ENCODE measurements at places on chromosomes 3 and 15.

- peak; percentile 92 for DNase-seq
These were observed 36.3 kb downstream of the LRTM1 start for GRCh38 chr3:54891540-54891897.

DNA sequence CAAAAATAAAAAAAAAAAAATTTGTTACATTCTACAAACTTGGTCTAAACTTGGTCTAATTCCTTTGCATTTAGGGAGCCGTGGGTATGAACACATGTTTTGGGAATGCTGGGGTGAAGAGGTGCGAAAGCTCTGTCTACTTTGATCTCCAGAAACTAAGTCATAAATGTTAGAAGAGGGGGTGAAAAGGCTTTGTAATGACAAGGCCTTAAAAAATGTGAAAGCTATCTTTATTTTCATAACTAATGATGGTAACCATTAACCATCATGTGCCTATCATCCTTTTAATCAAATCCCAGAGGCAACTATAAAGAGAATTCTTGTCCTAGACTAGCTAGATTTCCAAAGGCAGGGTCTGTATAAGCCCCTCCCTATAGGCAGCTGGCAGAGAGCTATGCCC lies 60.9 kb downstream of the PRICKLE2 start:
- DNase-seq, result no peak

GRCh38 chr3:190169243-190169642 lies 48.5 kb upstream of the P3H2 start:
- DNase-seq, result no peak

DNA sequence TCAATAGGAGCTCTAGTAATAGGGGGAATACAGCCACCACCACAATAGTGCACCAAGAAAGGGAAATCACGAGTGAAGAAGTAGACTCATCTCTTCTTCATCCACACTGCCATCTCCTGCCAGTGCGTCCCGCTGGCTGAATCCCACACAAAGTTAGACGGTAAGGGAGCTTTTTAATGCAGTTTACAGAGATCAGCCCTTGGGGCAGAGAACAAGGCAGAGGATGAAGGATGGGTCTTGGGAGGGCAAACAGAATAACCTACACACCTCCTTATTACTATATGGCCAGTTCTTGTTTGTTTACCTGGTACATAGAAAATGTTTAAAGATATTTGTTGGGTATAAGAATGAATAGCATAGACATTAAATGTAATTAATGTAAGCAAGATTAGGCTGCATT lies 11.0 kb upstream of the DPH6 start:
- no peak for DNase-seq

GRCh38 chr15:99845009-99845408 lies 111.8 kb upstream of the LYSMD4 start:
- no peak for DNase-seq

GRCh38 chr15:24696842-24697241 lies 21.3 kb downstream of the NPAP1 start:
- no peak for DNase-seq

DNA sequence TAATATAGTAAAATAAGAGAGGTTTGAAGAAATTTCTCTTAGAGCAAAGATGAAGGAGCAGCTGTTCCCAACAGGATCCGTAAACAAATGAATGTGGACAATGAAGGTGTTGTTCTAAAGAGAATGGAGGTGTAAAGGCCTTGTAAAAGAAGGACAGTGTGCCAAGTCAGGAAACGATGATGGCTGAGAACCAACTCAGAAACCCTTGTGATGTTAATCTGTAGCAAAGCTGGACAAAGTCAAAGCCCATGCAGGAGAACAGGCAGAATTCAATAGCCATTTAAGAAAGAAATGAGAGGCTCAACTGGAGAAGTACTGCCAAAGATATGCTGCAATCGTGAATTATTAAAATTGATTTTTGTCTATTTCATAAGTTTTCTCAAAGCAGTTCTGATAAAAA lies 192.2 kb downstream of the MBNL1 start:
- DNase-seq, result no peak

DNA sequence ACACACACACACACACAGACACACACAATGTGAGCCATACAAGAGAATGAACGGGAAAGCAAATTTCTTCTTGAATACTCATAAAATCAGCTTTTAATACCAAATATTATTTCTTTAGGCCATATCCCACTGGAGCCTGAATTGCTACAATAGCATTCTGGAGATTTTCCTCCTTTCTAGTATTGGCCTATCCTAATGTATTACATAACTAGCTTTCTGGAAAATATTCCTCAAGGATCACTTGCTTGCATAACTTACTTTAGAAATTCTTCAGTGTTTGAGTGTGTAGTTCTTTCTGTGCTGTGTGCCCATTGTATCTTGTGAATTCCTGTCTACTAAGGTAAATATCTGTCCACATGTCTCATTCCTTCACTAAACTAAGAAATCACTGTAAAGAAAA lies 351.0 kb upstream of the MCTP2 start:
- no peak for DNase-seq

GRCh38 chr3:36729204-36730056 lies 34.9 kb downstream of the DCLK3 start:
- peak; percentile 49 for DNase-seq

- no peak for DNase-seq
These were observed 20.3 kb upstream of the NECTIN3 start for GRCh38 chr3:111051354-111051753.

GRCh38 chr3:138862531-138862923 lies 27.8 kb upstream of the PIK3CB start:
- DNase-seq, result no peak

GRCh38 chr3:40055956-40056355 lies 246.5 kb downstream of the MYRIP start:
- no peak for DNase-seq

GRCh38 chr3:24389108-24390090 lies 105.3 kb downstream of the THRB start:
- no peak for DNase-seq

- DNase-seq, result no peak
These were observed 12.6 kb upstream of the PDIA5 start for GRCh38 chr3:123054109-123054778.

- peak; percentile 30 for DNase-seq
These were observed 365.6 kb downstream of the PTPRG start for GRCh38 chr3:61926923-61927322.

- no peak for DNase-seq
These were observed 143.5 kb upstream of the SOX2 start for GRCh38 chr3:181568248-181568647.

DNA sequence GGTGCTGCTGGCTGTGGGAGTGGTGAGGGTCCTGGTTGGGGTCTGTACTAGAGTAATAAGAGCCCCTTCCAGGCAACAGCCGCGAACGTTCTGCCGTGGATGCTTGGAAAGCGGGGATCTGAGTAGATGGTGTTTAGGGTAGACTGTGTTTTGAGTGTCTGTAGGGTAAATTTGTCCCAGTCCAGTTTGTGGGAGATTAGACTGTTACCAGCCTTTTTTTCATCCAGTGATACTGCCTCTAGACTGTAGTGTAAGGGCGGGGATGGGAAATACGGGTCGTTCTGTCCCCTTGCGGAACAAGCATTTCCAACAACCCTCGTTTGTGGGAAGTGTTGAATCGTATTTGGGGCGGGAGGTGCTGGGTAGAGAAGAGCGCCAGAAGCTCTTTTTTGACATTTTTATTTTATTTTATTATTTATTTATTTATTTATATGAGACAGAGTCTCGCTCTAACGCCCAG lies 424 bp downstream of the HAUS2 start:
- peak; percentile 34 for DNase-seq

DNA sequence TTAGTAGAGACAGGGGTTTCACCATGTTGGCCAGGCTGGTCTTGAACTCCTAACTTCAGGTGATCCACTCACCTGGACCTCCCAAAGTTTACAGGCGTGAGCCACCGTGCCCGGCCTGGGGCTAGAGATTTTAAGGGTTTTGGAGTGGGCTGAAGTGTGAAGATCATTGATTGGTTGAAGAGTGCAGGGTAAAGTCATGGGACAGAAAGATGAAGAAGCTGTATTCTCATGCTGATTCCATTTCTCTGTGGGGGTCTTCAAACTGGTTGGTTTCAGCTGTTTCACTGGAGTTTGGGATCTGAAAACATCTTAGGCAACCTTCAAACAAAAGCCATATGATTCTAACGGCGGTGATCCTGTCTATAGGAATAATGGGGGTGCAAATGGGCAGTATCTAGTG lies 52.1 kb downstream of the GATM start:
- DNase-seq, result no peak

DNA sequence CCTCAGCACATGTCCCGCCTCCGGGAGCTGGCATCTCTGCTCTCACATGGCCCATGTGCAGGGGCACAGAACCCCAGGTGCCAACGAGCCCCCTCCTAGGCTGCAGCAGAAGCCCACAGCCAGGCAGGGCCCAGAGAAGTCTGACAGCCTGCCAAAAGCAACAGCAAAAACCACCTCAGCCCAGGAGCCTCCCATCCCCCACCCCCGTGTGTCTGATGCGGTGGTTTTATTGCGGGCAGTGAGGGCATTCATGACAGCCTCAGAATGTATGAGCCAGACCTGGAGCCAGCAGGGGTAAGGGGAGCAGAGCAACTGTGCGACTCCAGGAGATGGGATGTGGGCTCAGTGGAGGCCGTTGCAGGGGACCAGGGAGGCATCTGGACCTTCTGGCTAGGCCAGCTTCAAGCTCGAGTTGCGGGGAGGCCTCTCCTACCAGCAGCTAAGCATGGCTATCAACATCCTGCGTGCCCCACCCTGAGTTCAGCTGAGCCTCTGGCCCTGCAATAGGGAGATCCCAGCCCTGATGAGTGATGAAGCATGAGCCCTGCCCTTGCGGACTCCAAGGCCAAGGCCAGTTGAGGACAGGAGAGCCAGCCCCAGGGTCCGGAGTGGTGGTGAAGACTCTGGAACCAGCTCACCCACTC lies 52.5 kb downstream of the CYP11A1 start:
- no peak for DNase-seq

DNA sequence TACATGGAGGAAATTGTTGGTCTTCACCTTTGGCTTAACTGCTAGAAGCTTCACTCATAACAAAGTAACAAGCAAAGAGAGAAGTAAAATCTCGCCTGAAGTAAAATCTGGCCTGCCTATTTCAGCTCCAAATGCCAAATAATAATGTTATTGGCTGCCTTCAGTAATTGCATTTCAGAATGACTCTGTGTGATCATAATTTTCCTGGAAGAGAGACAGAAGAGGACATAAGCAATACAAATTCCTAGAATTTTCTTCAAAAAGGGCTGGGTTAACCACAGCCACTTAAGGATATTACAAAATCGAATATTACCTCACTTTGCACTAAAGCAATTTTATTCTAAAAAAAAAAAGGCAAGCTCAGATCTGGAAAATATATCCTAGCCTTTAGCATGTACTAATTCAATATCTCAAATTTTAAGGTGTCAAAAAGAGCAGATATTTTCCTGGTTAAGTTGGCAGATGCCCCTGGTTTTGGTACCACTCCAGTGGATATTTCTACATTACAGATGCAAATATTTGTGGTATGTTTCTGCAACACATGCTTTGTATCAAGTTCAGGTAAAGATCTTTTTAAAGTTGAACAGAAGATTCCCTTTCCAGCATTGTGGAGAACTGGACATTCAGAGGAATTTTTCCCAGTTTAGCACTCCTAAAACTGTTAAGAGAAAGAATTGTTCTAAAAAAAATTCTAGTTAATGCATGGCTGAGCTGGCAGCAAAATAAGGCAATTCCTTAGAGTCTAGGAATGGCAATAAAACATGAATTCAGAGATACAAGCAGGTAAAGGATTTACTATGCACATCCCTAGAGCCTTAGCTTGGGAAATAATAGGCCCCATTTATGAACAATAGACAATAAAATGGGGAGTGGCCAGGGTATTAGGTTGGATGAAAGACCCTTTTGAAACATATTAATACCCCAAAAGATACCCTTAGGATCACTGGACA lies 116.7 kb downstream of the STAC start:
- peak; percentile 29 for DNase-seq

DNA sequence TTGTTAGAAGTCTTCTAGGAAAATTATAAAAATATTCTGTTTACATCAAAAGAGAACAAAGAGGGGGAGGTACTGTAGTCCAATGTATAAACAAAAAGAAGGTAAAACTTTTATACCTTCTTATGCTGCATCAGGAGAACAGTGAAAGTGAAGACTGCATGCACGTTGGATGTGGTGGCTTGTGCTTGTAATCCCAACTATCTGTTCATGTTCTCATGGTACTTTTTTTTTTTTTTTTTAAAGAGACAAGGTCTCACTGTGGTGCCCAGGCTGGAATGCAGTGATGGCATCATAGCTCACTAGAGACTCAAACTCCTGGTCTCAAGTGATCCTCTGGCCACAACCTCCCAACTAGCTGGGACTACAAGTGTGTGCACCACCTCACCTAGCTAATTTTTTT lies 4.2 kb downstream of the SEC62 start:
- no peak for DNase-seq

Data from AG08396 (cell line).